ENCODE measurements at places on chromosomes 4 and X.

DNA sequence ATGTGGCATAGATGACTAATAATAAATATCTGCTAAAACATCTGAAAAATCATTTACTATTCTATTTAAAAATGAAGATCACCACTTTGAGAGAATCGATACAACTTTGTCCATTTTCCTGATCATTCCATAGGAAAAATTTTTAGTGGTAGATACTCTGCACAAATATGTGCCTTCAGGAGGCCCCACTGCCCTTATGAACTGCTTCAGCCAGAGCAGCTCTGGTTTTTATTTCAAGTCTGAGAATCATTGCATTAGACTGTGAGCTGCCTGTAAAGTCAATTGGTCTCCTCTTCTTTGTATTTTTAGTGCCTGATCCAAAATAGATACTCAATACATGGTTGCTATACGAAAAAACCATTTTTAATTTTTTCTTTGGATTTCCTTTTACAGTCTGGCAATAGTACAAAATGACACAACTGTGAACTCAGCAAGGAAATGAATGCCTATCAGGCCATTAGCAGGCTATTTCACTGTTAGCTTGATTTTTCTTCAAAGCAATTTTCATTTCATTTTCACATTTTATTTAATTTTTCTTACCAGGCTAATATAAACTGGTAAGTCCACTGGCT, 69.1 kb downstream of the SHISA3 start:
- no peak for DNase-seq

DNA sequence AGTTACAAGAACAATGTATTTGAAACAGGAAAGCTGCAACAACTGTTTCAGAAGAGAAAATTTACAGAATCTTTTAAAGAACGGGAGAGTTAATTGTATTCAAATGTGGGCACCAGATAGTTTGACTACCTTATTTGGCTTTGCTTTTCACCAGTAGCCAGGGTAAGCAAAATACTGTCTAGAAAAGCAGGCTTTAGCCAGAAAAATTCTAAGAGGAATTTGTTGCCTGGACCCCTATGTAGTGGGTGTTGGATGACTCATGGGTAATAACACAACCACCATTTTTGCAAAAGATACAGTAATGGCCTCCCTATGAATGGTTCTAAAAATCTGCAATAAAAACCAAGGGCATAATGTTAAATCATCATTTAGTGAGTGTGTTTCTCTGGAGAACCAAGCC, 233.4 kb upstream of the ANXA3 start:
- no peak for DNase-seq

- no peak for DNase-seq
Measured at GRCh38 chr4:44914748-44915147, 188.4 kb upstream of the GNPDA2 start.

DNA sequence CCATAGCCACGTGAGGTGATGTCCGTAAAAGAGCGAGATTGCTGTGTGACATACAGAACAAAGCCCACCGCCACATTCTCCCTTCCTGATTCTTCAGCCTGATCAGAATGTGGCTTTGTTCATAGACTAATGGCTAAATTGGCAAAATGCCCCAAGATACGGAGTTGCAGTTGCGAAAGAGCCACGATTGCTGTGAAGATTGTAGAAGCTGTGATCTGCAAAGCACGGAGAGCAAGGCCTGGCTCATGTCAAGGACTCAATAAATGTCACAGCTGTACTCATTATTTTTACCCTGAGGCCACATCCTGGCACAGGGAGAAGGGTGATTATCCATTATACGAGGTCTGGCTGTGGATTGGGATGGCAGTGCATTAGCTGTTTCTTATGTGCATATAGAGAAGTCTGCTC, 34.2 kb downstream of the ARSD start:
- no peak for DNase-seq

DNA sequence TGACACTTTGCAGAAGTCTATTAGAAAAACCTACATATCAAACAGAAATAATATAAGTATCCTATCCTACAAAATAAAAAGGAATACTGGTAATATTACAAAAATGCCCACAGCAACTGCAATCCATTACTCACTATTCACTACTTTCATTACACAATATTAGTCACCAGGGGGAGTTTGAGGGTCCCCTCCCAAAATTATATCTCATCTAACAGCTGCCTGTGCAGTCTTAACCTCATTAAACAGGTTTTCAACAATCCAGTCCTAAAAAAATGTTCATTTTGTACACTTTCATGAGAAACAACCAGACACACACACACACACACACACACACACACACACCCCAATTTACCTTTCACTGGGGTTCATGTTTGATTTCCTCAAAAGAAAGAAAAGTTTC, 2.9 kb downstream of the CLOCK start:
- no peak for DNase-seq

DNA sequence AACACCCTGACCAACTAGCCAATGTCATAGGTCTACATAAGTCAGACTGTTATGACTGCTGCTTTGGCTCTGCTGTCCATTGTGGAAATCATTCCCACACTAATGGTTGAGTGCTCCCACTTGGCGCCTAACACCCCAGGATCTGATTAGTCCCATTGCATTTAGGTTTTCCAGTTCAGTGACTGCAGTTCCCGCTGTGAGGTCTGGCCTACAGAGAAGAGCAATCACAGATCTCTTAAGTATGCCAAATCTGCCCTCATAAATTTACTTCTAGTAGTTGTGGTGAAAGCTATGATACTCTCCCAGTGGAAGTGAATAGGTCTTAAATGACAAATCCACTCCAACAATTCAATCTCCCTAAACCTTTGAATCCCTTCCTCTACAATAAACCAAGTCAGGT, 77.3 kb upstream of the IL2 start:
- DNase-seq = peak; percentile 10

- DNase-seq = no peak
Measured at GRCh38 chrX:38891641-38892413, 90.6 kb downstream of the MID1IP1 start.

GRCh38 chr4:81650606-81651242, 179.0 kb upstream of the RASGEF1B start:
- DNase-seq = peak; percentile 26
